ENCODE measurements at places on chromosomes 1 and 21.

DNA sequence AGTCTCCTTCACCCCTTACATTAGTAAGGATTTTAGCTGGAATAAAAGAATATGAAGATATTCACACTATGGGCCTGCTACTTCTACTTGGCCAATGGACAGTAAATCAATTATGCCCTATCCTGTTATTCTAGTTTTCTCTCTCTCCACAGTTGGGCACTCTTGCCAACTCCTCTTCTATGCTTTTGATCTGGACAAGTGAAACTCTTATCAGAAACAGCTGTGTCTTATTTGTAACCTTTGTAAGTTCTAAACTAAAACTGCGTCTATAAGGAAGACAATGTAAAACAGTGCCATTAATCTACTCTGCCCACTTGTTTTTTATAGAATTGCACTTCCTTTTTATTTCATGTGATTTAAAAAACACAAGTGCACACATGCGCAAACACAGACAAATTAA, 244.0 kb upstream of the DMRTA2 start:
- DNase-seq, result no peak

DNA sequence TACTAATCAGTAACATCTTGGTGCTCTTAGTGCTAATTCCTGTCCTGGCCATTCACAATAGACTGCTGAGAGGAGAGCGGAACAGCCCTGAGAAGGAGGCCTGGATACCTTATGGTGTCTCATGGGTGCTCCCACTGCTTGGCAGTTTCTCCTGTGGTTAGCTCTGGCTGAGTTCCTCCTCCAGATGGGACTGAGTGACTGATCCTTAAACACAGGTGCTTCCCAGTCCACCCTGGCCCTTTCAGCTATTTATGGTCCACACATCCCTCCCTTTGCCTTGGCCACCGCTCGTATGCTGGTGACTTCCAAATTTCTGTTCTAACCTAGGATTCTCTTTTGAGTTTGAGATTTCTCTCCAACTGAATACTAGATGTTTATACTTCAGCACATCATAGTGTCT, 157.0 kb upstream of the CACNA1E start:
- DNase-seq, result no peak

GRCh38 chr1:232463225-232463624, 166.7 kb downstream of the SIPA1L2 start:
- DNase-seq, result no peak

DNA sequence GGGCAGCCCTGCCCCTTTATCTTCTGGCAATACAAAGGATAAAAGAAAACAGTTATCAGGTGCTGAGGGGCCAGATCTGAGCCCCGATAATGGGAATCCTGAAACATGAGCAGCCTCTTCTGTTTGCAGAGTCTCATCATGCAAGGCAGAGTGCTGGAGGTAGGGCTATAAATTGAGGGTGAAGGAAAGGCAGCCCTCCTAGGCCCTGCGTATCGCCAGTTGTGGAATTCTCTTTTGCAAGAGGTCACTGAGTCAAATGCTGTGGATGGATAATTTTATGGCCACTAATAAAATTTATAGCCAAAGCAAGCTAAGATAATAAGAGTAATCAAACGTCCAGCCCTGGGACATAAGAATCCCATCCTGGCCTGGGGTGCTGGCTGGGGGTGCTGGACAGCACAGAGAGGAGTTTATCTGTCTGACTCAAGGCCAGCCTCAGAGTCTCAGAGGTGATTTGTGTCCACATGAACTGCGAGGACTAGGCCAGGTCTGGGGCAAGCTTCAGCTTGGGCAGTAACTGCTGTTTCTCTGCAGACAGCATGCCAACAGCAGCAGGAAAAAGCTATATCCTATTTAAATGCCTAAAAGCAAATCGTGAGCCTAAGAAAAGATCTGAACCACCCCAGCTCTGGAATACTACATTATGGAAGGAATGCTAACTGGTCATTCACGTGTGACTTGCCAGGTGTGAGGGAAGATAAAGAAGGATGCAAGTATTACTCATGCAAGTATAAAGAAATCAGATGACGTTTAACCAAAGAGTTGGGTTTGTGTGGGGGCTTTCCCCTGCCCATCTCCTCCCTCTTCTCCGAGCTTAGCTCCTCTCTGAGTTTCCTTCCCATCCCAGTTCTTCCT, 254.8 kb downstream of the KIF26B start:
- DNase-seq, result no peak

GRCh38 chr1:228369608-228370438, 36.8 kb downstream of the TRIM11 start:
- DNase-seq, result no peak

- DNase-seq, result no peak
These were observed 6.4 kb downstream of the CRABP2 start for GRCh38 chr1:156698995-156699394.

GRCh38 chr1:228935198-228935663, 200.0 kb downstream of the RHOU start:
- no peak for DNase-seq

GRCh38 chr1:235038701-235039100, 89.9 kb downstream of the TOMM20 start:
- no peak for DNase-seq

GRCh38 chr1:36561361-36561724, 78.6 kb upstream of the CSF3R start:
- no peak for DNase-seq

- DNase-seq, result no peak
These were observed 121.2 kb downstream of the DUSP10 start for GRCh38 chr1:221620437-221621384.

DNA sequence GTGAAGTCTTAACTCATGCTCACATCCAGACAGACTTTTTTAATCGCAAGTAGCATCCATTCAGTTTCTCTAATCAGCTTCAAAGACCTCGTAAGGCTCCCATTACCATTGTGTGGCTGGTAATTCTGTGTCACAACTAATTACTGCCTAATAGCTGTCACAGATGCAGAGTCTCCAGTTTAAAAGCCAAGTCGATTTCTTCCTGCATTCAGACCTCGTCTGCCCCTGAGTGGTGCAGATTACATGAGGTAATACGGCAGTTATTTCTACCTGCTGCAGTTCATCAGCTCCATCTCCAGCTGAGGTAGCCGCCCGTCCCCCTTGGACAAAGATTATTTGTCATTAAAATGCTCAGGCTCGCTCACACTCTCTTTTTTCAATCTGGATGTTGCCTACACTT, 34.4 kb upstream of the OLIG2 start:
- DNase-seq, result no peak

- no peak for DNase-seq
These were observed 8.2 kb downstream of the UMODL1 start for GRCh38 chr21:42079008-42079938.

- DNase-seq, result peak; percentile 76
These were observed 438 bp downstream of the MRPS6 start for GRCh38 chr21:34073749-34074282.

GRCh38 chr1:176849281-176849680, 315.2 kb downstream of the ASTN1 start:
- no peak for DNase-seq

- DNase-seq, result no peak
These were observed 14.0 kb upstream of the REN start for GRCh38 chr1:204180133-204180532.

DNA sequence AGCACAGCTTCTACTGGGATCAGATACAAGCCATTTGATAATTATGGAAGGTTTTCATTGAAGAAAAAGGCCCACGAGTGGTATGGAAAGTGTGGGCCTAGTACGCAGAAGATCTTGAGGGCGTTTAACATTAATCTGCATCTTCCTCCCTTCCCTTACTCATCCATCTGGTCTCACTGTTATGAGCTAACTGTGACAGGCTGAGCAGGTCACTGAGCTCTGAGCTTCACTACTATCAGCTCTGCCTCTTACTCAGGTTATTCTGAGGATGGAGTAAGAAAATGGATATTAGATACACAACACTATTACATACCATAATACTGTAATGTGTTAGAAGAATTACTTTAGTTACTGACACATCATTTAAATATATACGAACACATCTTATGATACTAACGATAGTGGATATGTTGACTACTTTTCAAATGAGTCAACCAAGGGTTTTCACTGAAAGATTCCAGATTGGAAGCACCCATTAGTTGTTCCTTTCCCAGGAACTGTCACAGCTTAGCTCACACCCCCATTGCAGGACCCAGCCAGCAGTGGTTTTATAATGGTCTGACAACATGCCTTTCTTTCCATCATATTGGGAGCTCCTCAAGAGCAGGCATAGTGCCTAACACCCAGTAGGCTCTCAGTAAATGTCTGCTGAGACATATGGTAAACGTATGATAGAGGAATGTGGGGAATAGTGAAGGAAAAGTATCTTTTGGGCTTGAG, 97.8 kb upstream of the C8B start:
- DNase-seq, result no peak

- no peak for DNase-seq
These were observed 2.2 kb upstream of the VPS45 start for GRCh38 chr1:150065184-150065871.

DNA sequence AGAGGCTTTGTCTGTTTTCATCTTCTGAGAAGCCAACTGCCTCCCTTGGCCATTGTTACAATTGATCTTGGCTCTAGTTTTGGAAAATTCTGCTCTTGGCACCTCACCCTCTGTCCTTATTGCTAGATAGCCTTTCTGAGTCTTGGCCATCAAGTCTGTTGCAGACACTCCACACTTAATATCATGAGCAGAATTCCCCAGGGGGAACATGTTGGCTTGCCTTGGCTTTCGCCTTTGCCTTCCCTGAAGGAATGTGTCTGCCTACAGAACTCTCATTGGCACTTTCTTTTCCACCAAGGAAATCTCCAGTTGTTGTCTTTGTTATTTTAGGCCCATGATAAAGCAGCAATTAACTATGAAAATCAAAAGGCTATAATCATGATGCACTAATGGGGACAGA, 42.7 kb upstream of the LDLRAP1 start:
- no peak for DNase-seq
